Hepatocyte (in vitro differentiated cells): ENCODE measurements at places on chromosomes 5 and 9. TPM values are rescaled to one million over a fixed set of nuclear protein-coding genes. Genes with fewer than 3 reads are reported as not detected.

The PCDHA7 gene
- total RNA-seq = 1.7 and 3.3 TPM in 2 replicates

The GEMIN5 gene
- total RNA-seq = 12.1 and 16.5 TPM in 2 replicates

The PTCH1 gene
- 29.7 and 36.8 TPM in 2 replicates for total RNA-seq

The IL9 gene
- total RNA-seq = not detected in 2 replicates

The SLC6A7 gene
- 0.88 and 1.1 TPM in 2 replicates for total RNA-seq

The TRIM7 gene
- total RNA-seq = not detected in 2 replicates

The TAF1L gene
- total RNA-seq = not detected in 2 replicates

The SPINK4 gene
- total RNA-seq = not detected in 2 replicates

The SLC27A6 gene
- total RNA-seq = 5.0 and 5.8 TPM in 2 replicates

The AHRR gene
- total RNA-seq = 1.8 and 2.6 TPM in 2 replicates

The FGFR4 gene
- total RNA-seq = 90.2 and 121 TPM in 2 replicates

The C9orf50 gene
- total RNA-seq = not detected in 2 replicates

The TMOD1 gene
- total RNA-seq = 0.32 and 0.47 TPM in 2 replicates

The TMED9 gene
- total RNA-seq = 171 and 187 TPM in 2 replicates

The GNPDA1 gene
- total RNA-seq = 106 and 126 TPM in 2 replicates

The DMRT2 gene
- total RNA-seq = not detected in 2 replicates

The PTGS1 gene
- total RNA-seq = 4.2 and 5.4 TPM in 2 replicates

The SPRY4 gene
- 6.1 and 7.2 TPM in 2 replicates for total RNA-seq

The DND1 gene
- 0.36 and 1.3 TPM in 2 replicates for total RNA-seq

The NR5A1 gene
- total RNA-seq = 0.07 and 0.20 TPM in 2 replicates

The BAAT gene
- total RNA-seq = 41.8 and 45.2 TPM in 2 replicates

The NFX1 gene
- total RNA-seq = 18.5 and 21.8 TPM in 2 replicates

The ENG gene
- total RNA-seq = 3.2 and 6.8 TPM in 2 replicates
